Brain (organoid and tissue), 16 donors: ENCODE measurements at places on chromosomes 7 and 10.

GRCh38 chr7:134472572-134473244 lies 13.8 kb upstream of the AKR1B1 start:
- DNase-seq: no peak

- no peak for DNase-seq
Measured at GRCh38 chr10:114761205-114762193, 60.1 kb upstream of the FHIP2A start.

- DNase-seq: no peak
Measured at GRCh38 chr7:34298492-34299013, 359.5 kb upstream of the NPSR1 start.

GRCh38 chr7:28006491-28006890 lies 174.1 kb downstream of the JAZF1 start:
- no peak for DNase-seq

- no peak for DNase-seq
Measured at GRCh38 chr7:80895056-80895455, 23.8 kb downstream of the SEMA3C start.

DNA sequence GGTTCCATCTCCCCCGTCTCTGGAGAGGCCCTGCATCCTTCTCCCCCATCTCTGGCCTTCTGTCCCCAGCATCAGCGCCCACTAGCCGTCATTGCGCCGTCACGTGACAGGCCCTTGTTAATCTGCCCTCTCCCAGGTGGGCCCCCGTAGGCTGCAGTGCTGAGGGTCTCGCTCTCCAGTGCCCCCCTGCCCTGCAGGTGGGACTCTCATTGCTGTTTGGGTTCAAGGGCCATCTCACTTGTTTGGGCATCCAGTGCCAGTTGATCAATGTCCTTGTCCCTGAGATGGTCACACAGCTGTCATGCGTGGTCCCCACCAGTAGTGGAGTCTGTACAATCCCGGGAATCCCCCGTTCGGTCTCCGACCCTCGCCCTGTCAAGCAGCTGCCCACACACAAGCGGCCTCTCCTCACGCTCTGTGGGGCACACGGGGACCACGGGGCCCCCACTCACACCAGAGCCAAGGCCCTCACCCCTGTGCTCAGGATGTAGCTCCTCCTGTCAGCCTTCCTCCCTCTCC lies 114.0 kb downstream of the INPP5A start:
- DNase-seq: no peak

- DNase-seq: no peak
Measured at GRCh38 chr7:24889611-24890010, 90.4 kb downstream of the OSBPL3 start.

DNA sequence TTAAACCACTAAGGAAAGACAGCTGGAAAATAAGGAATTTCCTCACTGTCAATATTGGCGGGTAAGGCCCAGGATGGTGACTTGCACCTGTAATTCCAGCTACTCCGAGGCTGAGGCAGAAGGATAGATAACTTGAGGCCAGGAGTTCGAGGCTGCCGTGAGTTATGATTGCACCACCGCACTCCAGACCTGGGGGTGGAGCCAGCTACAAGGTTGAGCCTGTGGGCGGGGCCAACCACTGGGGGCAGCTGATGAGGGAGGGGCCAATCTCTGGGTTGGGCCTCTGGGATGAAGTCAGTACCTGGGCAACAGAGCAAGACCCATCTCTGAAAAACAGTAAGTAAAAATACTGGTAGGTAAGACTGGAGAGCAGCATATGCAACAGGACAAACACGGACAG lies 80.1 kb upstream of the ADO start:
- DNase-seq: no peak

DNA sequence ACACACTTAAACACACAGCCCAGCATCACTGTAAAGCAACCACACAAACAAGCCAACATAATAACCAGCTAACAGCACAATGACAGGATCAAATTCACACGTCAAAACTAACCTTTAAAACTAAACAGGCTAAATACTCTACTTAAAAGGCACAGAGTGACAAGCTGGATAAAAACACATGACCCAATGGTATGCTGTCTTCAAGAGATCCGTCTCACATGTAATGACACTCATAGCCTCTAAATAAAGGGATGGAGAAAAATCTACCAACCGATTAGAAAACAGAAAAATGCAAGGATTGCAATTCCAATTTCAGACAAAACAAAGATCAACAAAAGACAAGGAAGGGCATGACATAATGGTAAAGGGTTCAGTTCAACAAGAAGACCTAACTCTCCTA lies 17.2 kb upstream of the PRSS58 start:
- DNase-seq: no peak

DNA sequence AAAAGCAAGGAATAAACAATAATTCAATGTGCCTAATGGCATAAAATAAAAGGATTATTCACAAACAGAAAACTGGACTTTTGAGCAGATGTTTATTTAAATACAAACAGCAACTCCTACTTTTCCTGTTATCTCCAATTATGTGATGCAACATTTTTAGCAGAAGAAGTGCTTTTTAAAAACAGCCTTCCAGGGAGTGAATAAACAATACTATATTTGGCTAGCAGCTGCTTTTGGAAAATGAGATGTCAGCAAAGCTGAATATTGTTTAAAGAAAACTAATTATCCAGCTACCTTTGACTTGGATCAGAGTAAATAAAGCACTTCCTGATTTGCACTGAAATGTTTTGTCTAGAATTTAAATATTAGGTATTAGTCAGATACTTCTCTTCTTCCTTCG lies 23.2 kb downstream of the CDK1 start:
- no peak for DNase-seq

GRCh38 chr10:3281941-3282673 lies 109.5 kb upstream of the PITRM1 start:
- no peak for DNase-seq

GRCh38 chr10:128095027-128095752 lies 31.0 kb downstream of the MKI67 start:
- DNase-seq: no peak

DNA sequence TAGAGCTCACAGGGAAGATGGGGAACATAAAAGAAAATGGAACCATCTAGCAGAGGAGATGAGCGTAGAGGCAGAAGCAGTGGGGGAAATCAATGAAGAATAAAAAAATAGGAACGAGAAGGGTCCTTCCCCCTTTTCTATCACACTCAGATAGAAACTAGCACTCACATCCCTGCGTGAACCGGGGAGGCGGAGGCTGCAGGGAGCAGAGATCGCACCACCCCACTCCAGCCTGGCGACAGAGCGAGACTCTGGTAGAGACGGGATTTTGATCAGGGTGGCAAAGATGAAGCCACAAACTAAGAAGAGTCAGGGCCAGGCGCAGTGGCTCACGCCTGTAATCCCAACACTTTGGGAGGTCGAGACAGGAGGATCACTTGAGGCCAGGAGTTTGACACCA lies 64.7 kb upstream of the ECHDC3 start:
- no peak for DNase-seq

GRCh38 chr7:39904077-39904486 lies 46.0 kb upstream of the CDK13 start:
- DNase-seq: no peak

- DNase-seq: no peak
Measured at GRCh38 chr7:6056616-6057015, 25.4 kb downstream of the ANKRD61 start.

DNA sequence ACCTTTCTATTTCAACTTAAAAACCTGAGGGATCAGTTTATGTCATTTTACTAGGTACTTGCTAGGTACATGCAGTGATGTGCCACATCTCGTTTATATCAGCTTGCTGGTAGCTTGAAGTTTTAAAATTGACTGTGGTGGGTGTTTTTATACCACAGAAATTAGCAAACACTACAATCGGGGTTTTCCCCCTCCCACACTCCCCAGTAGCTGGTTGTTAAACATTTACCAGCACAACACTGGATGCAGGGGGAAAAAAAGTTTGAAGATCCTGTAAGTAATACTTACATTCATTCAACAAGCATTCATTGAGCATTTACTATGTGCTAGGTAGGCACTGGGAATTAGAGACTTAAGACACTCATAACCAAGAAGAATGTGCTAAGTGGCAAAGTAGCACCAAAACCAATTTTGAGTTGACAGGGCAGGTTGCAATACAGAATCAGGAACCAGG lies 32.6 kb downstream of the USP6NL start:
- no peak for DNase-seq

DNA sequence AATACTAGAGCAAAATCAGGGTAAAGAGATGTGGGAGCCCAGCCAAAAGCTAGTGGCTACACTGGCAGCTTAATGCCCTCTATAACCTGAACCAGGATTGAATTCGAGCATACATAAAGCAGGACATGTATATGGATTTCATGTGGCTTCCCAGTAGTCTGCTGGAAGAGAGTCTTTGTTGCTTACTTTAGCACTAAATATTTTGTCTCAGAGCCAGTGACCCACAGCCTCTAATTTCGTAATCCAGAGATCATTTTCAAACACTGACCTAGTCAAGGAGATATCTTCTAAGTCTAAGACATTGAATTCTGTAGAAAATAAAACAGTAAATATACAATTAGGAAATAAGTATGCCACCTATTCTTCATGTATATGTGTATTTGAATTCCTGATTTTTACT lies 64.2 kb upstream of the GNAI1 start:
- DNase-seq: no peak

- DNase-seq: no peak
Measured at GRCh38 chr7:51126813-51127617, 189.6 kb downstream of the COBL start.

- no peak for DNase-seq
Measured at GRCh38 chr10:776772-777171, 87.3 kb upstream of the DIP2C start.

GRCh38 chr7:149161241-149161848 lies 14.1 kb downstream of the ZNF398 start:
- DNase-seq: no peak

DNA sequence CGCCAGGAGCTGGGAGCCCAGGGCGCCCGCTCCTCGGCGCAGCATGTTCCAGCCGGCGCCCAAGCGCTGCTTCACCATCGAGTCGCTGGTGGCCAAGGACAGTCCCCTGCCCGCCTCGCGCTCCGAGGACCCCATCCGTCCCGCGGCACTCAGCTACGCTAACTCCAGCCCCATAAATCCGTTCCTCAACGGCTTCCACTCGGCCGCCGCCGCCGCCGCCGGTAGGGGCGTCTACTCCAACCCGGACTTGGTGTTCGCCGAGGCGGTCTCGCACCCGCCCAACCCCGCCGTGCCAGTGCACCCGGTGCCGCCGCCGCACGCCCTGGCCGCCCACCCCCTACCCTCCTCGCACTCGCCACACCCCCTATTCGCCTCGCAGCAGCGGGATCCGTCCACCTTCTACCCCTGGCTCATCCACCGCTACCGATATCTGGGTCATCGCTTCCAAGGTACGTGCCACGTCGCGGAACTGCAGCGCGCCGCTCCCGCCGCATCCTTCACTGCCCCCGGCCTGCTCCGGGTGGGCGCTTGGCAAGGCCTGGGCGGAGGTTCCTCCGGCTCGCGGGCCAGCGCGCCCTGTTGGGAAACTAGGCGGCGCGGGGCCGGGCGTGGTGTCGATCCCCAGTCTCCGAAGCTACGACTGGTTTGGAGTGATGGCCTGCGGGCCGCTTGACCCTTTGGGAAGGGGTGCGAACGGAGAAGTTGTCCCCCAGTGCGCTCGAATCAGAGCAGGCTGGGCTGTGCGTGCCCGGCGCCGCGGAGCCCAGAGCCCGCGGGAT lies 868 bp downstream of the EMX2 start:
- peak; percentile 51 for DNase-seq

- no peak for DNase-seq
Measured at GRCh38 chr7:111833466-111833865, 271.2 kb upstream of the IMMP2L start.

GRCh38 chr7:12683678-12684585 lies 3.5 kb upstream of the ARL4A start:
- DNase-seq: peak; percentile 67

- no peak for DNase-seq
Measured at GRCh38 chr10:82150123-82150900, 275.3 kb downstream of the NRG3 start.

GRCh38 chr7:85156661-85157208 lies 30.1 kb downstream of the SEMA3D start:
- no peak for DNase-seq

GRCh38 chr7:64504581-64505120 lies 58.2 kb downstream of the ZNF680 start:
- no peak for DNase-seq

DNA sequence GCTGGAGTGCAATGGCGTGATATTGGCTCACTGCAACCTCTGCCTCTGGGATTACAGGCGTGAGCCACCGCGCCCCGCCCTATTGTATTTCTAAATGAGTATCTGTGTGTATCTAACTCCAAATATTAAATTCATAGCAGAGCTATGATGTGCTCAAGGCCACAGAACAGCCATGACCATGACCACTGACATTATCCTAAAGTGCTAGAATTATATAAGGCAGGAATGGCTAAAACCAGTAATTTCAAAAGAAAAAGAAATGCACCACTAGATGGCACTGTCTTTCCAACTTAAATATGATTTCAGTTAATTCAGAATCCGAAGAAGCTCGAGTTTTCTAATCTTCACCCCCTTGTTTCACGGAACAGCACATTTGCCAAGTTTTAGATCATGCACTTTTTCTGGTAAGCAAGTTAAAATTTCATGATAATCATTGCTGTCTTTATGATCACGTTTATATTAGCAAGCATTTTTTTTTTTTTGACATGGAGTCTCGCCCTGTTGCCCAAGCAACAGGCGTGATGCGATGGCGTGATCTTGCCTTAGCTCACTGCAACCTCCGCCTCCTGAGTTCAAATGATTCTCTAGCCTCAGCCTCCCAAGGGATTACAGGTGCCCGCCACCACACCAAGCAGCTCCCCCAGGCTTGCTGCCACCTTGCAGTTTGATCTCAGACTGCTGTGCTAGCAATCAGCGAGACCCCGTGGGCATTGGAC lies 65.3 kb downstream of the OR13A1 start:
- DNase-seq: peak; percentile 82

- no peak for DNase-seq
Measured at GRCh38 chr7:54860003-54860775, 101.2 kb upstream of the SEC61G start.

GRCh38 chr7:1915326-1915725 lies 245.2 kb downstream of the ELFN1 start:
- DNase-seq: no peak

DNA sequence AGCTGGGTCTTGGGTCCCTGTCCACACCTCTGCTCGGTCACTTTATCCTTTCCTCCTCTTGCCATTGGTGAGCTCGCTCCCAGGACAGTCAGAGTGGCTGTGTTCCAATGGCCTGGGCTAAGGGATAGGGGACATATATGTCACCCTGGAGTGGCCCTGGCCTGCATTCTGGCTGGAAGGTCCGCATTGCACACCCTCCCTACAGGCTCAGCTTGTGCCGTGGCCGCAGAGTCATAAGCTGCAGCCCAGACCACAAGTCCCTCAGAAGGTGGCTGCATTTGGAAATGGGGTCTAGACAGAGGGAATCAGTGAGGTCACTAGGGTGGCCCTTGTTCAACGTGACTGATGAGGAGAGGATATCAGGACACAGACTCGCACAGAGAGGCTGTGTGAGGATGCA lies 363.8 kb upstream of the SHH start:
- DNase-seq: no peak

- no peak for DNase-seq
Measured at GRCh38 chr10:121800146-121800545, 127.7 kb downstream of the ATE1 start.

- DNase-seq: no peak
Measured at GRCh38 chr10:21797533-21797932, 206.0 kb downstream of the DNAJC1 start.
